ENCODE measurements at places on chromosomes 5 and 9.

GRCh38 chr9:134562146-134562849 lies 79.3 kb upstream of the COL5A1 start:
- DNase-seq: no peak

DNA sequence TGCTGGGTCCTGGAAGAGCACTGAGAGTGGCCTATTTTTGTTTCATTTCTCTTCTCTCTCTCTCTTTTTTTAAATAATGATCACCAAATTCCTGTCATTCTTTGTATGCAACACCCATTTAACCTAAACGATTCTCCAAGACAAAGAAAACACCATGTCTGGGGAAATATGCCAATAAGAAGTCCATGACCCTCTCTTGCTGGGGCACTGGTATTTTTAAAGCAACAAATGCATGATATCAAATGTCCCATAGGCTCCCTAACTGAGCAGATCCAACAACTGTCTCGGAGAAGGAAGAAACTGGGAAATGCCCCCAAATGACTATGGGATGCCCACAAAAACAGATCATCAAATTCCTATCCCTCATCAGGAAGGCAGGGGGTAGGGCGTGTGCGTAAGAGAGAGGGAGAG lies 567.4 kb downstream of the CCDC171 start:
- DNase-seq: no peak

DNA sequence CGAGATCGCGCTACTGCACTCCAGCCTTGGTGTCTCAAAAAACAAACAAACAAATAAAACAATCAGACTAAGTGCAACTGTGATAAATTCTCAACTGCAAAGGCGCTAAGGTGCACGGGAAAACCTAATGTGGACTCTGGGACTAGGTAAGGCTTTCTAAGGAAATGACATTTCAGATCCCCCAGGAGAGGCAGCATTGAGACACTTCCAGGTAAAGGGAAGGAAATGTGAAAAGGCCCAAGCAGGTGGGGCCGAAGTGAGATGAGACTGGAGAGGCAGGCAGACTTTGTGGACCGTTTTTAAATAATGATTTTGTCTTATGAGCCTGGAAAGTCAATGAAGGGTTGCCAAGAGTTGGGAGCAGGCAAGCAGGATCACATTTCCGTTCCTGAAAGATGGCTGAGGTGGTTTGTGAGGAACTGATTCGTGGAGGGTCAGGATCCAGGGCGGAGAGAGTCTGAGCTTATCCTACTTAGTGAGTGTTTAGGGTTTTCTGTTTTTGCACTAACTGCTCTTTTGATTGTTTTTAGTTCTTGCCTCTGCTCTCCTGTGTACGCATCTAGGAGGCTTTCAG lies 2.0 kb upstream of the APBA1 start:
- DNase-seq: no peak

DNA sequence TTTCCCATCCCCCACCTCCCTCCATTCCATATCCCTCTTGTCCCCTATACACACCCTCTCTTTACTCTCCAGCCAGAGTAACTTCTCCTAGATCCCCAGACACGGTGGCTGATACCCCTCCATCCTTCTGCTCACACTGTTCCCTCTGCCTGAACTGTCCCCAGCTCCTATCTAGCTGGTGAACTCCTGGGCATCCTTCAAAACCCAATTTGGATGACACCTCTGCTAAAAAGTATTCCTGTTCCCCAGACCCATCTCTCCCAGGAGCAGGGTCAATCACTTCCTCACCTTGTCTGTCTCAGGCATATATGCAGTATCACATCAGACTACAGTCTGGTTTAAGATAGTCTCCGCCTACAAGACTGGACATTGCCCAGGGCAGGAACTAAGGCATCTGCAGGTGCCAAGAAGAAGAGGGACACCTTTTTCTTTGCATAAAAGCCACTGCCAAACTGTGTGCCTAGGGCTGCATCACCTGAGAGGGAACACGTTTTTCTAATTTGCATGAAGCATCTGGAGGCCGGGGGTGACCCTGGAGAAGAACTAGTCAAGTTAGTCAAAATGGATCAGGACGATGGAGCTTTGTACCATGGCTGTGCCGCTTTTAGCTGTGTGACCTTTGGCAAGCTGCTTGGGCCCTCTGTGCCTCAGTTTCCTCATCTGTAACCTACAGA lies 27.1 kb downstream of the NR5A1 start:
- no peak for DNase-seq

GRCh38 chr9:27672718-27673117 lies 99.4 kb upstream of the C9orf72 start:
- DNase-seq: no peak

DNA sequence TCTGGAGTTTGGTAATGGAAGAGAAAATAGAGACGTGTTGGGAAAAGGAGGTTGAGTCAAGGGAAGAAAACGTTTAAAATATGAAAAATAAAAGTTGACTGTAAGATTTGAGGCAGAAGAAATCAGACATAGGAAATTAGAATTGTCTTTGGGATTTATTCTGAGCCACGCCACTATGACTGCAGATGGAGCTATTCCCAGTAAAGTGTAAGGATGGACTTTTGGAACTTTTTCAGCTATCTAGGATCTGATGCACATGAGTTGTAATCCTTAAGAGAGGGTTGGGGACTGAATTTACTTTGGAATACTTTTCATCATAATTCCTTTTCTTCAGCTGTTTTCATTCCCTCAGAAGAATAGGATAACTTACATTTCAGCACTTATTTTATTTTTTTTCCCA lies 336.7 kb downstream of the FAM170A start:
- no peak for DNase-seq

DNA sequence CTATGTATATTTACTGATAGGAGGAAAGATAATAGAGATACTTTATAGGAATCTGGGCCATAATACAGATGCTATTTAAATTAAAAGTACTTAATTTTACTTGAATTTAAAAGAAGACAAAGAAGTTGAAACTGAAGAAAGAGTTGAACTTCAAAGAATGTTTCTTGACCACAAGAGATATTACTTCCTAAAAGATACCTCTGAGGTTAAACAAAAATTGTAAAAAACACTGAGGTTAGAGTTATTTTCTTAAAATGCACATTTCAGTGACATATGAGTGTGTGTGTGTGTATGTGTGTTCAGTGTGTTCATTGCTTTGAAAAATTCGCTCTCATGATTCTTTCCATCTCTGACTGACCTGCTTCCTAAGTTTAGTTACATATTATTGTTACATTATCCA lies 3.5 kb upstream of the SEPTIN8 start:
- no peak for DNase-seq

DNA sequence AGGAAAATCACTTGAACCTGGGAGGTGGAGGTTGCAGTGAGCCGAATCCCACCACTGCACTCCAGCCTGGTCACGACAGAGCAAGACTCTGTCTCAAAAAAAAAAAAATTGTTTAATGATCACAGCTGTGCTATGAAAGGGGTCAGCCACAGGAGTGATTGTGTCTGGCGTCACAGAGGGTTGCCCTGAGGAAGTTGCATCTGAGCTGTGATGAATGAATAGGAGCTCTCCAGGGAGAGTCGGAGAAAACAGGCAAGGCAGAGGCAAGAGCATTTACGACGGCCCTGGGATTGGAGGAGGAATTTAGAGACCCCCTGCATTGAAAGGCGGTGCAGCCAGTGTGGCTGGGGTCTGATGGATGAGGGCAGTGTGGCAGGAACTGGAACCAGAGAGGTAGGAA lies 25.1 kb downstream of the NAIF1 start:
- no peak for DNase-seq

- DNase-seq: no peak
Measured at GRCh38 chr5:56479696-56480077, 246.6 kb upstream of the ANKRD55 start.

DNA sequence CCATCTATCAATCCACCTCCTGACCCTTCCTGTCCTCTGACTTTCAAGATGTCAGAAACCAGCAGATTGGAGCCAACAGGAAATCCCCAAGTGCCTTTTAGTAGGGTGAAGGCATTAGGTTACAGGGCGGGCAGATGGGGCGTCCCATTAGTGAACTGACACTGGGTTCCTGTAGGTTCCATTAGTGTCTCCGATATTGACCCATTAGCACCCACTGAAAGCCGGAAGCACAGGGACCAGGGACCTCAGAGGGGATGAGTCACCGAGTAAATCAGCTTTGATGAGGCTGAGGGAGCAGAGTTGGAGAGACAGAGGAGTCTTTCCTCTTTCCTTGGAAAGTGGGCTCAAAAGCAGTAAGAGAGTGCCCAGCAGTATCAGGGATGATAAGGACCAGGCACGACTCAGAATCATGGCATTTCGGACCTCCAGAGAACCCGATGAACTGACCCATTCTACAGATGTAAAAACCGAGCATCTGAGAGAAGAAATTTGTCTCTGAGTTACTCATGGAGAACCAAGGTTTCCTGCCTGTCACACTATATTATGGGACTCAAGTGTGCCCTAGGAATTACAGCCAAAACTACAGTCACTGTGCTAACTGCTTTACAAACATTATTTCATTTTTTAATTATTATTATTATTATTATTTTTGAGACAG lies 47.2 kb upstream of the FABP6 start:
- no peak for DNase-seq

DNA sequence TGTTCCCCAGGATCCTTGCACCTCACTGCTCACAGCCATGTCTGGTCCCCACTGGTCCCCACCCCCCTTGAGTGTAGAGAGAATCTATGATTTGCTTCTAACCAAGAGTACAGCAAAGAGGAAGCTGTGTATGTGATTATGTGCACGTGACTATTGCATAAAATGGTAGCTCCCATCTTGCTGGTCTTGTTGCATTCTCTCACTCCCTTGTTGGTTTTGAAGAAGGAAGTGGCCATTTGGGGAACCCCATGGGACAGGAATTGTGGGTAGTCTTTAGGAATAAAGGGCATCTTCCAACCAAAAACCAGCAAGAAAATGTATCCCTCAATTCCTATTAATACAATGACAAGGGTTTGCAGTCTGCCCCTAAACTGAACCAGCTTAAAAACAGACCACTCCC lies 5.2 kb upstream of the FCN2 start:
- DNase-seq: no peak

- no peak for DNase-seq
Measured at GRCh38 chr5:179975713-179976134, 68.0 kb upstream of the TBC1D9B start.

DNA sequence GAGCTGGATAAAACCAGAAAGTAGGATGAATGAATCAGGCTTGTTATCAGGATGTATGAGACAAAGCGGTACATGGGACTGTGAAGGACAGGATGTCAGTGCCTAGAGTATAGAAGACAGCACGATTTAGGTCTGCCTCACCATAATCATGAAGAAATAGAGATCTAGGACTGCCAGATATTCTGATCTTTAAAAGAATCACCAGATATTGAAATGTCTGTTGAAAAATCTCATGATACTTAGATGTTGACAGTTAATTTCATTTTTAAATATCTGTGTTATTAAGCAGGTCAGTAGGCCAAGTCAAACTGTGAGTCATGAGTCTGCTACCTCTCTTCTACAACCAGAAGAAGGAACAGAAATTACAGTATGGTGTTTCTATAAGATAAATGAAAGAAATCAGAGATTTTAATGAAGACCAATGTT lies 65.0 kb downstream of the ST8SIA4 start:
- no peak for DNase-seq

DNA sequence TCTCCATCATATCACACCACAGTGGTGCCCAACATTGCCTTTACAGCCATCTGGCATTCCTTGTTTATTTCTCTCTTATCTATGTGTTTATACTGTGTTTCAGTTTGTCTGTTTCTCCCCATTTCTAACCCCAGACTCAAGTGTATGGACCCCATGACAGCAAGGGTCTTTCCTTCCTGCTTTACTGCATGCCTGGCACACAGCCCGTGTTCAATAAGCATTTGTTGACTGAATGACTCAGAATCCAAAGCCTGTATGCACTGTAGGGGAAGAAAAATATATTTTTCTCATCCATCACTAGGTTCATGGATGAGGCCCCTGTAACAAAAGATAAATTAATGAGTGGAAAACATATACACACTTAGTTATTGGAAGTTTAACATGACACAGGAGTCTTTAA lies 190.8 kb upstream of the SEMA6A start:
- DNase-seq: no peak

GRCh38 chr9:78026947-78027346 lies 4.7 kb downstream of the GNAQ start:
- DNase-seq: no peak

- no peak for DNase-seq
Measured at GRCh38 chr9:35355939-35356338, 134.0 kb upstream of the RUSC2 start.

DNA sequence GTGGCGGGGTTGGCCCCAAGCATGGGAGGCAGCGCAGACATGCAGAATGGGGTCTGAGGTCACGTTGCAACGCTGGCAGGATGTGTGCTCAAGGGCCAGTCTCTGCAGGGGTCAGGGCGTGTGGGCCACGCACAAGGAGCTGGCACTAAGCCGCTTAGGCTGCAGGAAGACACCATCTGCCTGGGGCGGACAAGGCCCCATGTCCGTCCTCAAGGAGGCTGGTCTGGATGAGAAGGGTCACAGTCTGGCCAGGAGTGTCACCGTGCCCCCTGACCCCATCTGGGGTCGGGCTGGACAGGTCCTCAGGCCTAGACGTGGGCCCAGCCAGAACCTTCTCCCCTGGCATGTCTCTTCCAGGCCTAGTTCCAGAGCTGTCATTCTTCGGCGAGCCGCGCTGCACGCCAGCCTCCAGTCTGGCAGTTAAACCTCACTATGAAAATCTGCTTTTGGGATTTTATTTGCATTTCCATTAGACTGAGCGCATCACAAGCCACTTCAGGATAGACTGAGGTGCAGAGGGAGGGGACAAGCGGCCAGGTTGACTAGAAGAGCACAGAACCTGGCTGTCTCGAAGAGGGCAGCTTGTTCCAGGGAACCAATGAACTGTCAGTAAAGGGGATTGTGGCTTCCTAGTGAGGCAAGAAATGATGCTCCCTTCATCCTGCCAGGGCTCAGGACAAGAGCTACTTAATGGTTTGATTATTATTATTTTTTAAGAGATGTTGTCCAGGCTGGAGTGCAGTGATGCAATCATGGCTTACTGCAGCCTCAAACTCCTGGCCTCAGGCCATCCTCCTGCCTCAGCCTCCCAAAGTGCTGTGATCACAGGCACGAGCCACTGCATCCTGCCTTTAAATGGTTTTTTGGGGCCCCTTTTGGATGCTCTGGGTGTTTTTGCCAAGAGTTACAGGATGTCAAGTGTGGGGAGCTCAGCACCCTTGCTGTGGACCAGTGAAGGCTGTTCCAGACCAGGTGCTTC lies 4.3 kb downstream of the BRD3OS start:
- DNase-seq: no peak

GRCh38 chr5:111627862-111628261 lies 115.5 kb upstream of the STARD4 start:
- DNase-seq: no peak

DNA sequence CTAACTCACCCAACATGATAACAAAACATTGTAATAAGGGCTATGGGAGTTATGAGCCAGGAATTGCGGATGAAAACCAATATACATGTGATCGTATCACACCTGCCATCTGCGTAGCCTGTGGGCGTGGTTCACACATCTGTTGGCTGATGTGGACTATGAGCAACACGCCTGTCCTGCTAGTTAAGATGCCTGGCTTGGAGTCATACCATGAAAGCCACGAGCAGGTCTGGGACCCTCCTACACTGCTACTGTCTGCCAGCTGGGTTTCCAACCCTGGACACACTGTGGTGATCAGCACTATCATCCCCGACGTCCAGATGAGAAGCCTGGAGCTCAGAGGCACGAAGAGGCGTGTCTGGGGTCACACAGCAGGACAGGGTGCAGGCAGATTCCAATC lies 40.2 kb downstream of the STK10 start:
- no peak for DNase-seq

Data from activated gamma-delta T cell (primary cell).